Fibroblast of skin of scalp (primary cell): ENCODE measurements at places on chromosomes 7 and 10.

GRCh38 chr7:46285878-46286277 lies 364.8 kb upstream of the IGFBP3 start:
- no peak for DNase-seq

DNA sequence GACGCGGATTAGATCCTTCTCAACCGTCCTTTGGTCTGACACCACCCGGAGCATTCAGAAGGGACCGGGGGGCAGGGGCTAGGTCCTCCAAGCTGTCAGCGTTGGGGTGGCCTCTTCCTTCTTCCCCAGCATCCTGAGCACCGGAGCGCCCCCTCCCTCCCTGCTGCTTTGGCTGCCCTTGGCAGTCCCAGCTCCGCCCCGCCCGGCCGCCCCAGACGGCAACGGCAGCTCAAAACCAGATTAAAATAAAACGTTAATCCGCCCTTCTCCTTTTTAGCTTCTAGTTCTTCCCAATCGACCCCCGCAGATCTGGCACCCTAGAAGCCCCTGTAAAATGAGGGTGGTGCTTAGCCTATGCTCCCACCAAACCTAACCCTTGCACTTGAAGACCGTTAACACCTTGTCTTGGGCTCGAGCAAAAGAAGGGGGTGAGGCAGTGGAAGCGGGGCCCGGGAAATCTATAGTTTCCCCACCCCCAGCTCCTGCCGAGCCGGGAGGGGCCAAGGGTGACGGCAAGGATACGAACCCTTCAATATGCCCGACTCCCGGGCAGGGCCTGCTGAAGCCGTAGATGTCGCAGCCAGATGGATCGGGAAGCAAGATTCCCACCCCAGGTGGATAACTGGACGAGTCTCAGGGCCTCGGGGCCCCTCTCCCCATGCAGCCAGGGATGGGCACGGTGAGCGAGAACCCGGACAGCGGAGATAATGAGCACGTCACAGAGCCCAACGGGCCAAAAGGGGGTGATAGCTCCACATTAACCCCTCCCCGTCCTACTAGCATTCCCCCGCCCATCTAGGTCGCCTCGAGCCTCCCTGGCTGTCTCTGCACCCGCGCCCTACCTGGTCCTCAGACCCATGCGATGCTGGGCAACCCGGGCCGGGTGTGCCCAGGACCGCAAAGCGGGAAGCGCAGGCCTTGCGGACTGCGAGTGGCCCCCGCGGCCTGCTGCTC lies 169.7 kb downstream of the NRF1 start:
- DNase-seq: no peak

GRCh38 chr10:10658172-10658785 lies 359.4 kb upstream of the CELF2 start:
- peak; percentile 45 for DNase-seq

- DNase-seq: no peak
Observed at GRCh38 chr7:148620749-148621359, 30.3 kb downstream of the C7orf33 start.

DNA sequence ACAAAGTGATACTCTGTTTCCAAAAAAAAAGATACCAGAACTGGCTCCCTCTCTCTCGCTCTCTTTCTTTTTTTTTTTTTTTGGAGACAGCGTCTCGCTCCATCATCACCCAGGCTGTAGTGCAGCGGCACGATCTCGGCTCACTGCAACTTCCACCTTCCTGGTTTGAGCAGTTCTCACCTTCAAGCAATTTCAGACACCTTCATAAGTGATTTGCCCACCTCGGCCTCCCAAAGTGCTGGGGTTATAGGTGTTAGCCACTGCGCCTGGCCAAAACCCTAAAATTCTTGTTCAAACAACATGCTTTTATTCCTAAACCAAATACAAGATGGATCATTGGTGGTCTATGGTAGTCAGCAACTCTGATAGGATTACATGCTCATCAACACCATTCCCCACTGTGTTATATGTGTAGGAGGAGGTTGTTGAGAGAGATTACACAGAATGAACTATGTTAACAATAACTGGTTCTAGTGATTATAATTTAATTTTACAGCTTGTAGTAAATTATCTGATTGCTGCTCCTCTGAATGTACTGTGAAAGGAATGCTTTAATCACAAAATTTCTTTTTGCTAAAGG lies 15.5 kb downstream of the ACBD5 start:
- DNase-seq: no peak

DNA sequence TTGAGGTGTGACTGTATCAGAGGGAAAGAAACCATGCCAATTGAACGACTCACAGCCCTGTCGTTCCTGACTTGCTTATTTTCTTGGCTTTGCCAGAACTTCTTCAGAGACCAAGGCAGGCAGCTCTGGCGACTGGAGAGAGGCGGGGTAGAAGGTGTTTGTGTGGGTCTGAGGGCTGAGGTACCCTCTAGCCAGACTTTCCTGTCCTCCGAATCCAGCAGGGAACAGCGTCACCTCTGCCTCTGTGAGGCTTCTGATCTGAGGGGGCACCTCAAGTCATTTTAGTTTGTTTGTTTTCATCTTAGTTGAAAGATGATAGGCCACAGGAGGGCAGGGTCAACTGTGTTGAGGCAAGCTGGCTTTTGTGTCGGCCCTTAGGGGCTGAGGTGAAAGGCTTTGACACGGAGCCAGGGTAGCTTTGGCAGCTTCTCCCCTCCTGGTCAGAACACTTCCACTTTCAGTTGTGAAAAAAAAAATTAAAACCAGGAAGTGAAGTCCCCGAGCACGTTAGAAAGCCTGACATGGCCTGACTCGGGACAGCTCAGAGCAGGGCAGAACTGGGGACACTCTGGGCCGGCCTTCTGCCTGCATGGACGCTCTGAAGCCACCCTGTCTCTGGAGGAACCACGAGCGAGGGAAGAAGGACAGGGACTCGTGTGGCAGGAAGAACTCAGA lies 1.9 kb downstream of the ACSL5 start:
- peak; percentile 34 for DNase-seq

DNA sequence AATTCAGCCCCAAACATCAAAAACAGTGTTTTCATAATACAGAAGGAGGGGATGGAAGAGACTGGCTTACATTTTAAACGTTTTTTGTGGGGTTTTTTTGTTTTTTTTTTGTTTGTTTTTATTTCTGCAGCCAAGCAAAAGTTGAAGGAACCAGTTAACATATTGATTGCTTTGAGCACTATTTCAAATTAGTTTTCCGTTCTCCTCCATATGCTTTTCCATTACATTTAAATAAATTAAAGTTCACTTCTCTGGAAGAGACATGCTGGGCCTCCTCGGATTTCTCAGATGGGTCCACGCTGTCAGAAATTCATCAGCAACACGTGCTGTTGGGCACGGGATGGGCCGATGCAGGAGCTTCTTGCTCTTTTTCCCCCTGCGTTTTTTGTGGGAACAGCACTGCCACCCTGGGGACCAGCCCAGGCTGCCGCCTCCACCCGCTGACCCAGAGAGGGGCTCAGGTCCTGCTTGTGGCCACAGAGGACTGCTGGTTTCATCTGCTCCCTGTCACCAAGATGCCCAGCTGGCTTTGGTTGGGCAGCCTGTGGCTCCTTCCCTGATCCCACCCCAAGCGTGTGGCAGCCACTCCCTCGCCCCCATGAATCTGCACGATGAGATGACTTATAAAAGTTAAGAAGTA lies 67.7 kb upstream of the CHST15 start:
- no peak for DNase-seq

- peak; percentile 66 for DNase-seq
Observed at GRCh38 chr7:80640846-80641245, 2.4 kb downstream of the CD36 start.

DNA sequence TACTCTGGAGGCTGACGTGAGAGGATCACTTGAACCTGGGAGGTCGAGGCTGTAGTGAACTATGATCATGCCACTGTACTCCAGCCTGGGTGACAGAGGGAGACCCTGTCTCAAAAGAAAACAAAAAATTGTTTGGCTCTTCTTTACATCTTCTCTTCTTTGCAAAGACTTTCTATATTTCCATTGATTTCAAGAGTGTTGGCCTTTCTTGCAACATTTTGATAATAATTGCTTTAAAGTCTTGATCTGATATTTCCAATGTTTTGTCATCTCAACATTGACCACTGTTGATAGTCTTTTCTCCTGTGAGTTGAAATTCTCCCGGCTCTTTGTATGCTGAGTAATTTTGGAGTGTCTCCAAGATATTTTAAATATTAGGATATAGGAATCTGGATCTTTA lies 17.8 kb upstream of the CLDN4 start:
- DNase-seq: peak; percentile 60

DNA sequence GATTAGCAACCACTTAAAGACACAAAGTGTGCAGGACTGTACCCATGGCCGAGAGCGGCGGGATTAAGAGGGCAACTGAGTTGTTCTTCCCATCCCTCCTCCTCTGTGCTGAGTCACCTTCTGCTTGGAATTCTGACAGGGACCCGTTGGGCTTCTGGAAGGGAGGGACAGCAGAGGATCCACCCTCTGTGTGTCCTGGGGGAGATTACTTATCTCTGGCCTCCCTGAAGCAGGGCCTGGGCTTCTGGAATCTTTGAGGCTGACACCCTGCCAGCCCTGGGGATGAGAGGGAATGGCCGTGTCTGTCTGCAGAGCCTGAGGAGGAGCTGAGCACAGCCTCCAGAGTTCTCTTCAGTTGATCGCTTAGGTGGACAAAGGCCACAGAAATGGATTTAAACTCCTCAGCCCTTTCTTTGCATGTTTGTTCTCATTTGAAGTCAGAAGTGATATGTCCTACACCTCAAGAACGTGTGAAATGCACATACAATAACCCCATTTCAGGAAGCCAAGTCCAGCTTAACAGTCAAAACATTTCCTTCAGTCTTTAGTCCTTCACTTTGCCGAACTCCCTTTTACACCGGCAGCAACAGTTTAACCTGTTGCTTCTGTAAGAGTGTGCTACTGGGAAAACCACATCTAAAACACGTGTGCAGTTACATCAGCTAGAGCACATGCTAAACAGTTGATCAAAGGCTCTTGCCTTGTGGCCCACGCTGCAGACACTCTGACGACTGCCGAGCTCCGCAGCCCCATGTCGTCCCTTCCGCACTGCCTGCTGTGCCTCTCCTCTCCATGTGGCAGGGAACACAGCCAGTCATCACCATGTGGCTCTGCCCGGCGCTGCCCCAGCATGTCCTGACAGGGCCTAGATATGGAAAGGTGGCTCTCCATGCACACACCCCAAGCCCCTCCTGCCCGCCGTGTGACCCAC lies 55.7 kb downstream of the IKZF1 start:
- DNase-seq: peak; percentile 5

- DNase-seq: peak; percentile 44
Observed at GRCh38 chr7:23863209-23863787, 153.3 kb downstream of the STK31 start.

- DNase-seq: peak; percentile 89
Observed at GRCh38 chr7:105439174-105439893, 50.6 kb upstream of the SRPK2 start.

DNA sequence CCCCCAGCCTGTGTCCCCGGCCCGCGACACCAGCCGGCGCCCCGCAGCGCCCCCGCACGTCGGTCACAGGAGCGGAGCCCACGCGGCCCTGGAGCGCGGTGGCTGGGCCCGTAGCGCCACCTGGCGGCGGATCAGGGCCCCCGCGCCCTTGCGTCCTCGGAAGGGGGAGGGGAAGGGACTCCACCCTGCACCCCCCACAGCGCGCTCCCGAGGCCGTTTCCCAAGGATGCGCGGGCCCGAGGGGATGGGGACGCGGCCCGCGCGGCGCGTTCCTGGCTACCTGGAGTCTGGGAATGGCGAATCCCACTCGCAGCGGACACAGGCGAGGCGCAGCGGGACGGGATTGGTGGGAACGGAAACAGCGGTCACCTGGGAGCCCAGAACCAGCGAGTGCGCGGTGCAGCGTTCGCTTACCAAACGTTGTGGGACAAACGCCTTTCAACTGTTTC lies 23.8 kb upstream of the MKI67 start:
- DNase-seq: peak; percentile 69

- DNase-seq: no peak
Observed at GRCh38 chr10:110475722-110476515, 21.8 kb upstream of the DUSP5 start.

GRCh38 chr7:82975811-82976468 lies 186.7 kb downstream of the PCLO start:
- no peak for DNase-seq

- DNase-seq: no peak
Observed at GRCh38 chr7:151838861-151839381, 38.0 kb downstream of the PRKAG2 start.

DNA sequence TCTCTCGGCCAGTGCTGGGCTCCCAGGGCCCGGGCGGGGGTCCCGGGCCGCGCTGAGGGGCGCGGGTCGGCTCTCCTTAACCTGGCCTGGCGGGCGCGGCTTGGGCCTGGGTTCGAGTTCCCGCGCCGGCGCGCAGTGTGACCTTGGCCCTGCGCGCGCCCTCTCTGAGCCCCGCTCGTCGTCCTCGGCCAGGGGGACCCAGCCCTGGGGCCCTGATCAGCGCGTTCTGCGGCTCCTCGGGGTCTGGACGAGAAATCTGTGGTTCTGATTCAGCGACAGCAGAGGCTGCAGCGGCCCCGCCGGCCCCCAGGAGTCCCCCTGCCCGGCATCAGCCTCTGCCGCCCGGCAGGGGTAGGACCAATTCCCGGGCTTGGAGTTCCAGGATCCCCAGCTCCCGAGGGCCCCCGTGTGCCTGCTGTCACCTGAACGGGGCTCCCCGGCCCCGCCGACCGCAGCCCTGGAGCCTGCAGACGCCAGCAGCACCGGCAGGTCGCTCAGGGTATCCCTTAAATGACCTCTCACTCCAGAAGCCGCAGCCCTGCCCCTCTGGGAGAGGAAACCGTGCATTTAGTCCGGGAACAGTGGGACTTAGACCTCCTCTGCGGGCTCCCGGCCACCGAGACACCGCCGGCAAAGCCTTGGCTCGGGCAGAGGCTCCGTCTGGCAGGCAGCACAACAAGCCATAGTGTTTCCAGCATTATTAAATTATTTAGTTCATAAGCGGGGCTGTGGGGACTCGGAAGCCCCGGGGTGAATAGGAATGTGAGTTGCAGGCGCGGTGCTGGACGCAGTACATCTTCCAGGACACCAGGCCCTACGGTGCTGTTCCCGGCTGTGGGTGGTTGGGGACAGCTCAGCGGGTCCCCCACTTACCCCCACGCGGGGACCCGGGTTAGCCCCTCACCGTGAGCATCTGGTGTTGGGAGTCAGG lies 572 bp downstream of the CHST12 start:
- DNase-seq: peak; percentile 42

DNA sequence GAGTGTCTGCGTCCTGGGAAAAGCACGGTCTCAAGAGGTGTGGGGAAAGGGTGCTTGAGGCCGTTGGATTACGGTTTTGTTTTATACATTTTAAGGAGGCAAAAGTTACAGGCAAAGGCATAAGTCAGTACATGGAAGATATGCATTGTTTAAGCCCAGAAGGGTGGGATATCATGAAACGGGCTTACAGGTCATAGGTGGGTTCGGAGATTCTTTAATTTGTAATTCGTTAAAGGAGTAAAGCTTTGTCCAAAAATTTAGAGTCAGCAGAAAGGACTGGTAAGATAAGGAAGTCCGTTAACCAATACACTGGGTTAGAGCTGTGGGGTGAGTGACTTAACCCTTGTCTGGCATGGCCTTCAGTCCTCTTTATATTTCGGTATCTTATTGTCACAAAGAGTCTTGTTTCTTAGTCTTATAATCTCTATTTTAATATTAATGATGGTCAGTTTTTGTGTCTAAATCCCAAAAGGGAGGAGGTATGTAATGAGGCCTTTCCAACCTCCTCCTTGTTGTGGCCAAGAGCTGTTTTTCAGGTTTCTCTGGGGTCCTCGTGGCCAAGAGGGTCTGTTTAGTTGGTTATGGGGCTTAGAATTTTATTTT lies 12.7 kb downstream of the TSPAN14 start:
- DNase-seq: no peak

GRCh38 chr10:28661035-28661434 lies 16.3 kb upstream of the BAMBI start:
- peak; percentile 92 for DNase-seq

GRCh38 chr10:22159979-22160378 lies 57.8 kb downstream of the EBLN1 start:
- DNase-seq: no peak
